SK-N-DZ (cell line): ENCODE measurements at places on chromosomes 6 and 20.

- DNase-seq, result no peak
Measured at GRCh38 chr6:138856654-138857053, 60.8 kb downstream of the ECT2L start.

GRCh38 chr6:167134448-167135328 lies 11.8 kb downstream of the CCR6 start:
- DNase-seq, result no peak

GRCh38 chr6:11814819-11815218 lies 36.2 kb upstream of the ADTRP start:
- DNase-seq, result no peak

- DNase-seq, result peak; percentile 57
Measured at GRCh38 chr6:160766989-160767646, 65.1 kb downstream of the PLG start.

DNA sequence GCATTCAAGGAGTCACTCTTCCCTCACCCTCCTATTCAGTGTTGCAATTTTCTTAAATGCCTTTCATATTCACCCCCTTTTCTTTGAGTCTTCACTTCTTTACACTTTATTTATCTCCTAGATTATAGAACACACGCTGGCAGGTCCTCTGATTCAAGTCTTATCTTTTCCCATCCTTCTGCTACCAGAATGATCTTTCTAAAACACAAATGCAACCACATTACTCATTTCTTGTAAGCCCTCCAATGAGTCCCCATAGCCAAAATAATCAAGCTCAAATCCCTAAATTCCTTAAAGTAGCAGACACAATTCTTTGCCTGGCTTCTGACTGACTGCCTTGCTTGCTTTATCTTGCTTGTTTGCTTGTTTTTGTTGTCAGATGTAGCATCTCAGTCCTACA lies 920.0 kb downstream of the TFAP2A start:
- DNase-seq, result no peak

DNA sequence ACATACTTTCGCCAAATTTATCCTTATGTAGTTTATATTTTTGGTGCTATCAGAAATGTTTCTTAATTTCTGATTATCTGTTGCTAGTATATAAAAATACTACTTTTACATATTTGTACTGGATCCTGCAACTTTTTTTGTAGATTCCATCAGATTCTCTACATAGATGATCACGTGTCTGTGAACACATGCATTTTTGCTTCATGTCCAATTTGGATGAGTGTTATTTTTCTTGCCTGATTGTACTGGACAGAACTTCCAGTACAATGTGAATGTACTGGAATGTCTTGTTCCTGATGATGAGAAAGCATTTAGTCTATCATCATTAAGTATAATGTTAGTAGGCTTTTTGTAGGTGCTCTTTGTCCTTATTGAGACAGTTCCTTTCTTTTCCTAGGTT lies 25.0 kb upstream of the SSR1 start:
- no peak for DNase-seq

DNA sequence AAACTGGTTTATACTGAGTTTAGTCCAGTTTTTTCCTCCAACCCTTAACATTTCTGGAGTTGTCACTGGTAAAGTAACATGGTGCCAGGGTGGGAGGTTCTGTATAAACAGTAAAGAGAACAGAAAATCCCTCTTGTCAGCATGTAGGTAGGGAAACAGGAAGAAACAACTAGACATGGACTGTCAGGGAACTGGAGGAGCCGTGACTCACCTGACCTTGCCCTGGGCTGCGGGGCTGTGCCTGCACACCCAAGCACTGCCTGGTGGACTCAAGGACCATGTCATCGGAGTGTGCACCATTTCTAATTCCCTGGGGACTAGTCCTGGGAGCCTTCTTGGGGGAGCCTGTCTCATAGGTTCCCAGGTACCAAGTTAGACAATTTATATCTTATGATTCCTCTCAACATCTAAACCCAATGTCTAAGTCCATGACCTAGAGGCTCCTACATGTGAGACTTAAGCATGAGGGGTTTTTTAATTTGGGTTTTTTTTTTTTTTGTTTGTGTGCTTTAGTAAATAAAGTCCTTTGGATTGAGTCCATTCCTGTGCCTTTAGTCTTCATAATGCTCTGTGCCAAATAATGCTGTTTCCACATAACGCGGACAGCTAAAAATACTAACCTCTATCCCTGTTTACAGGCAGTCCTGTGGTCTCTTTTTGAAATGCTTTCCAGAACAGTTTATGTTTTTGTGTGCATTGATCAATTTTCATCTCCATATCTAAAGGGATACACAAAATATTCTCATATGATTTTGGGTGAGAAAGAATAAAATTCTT lies 136.9 kb upstream of the SUPT3H start:
- no peak for DNase-seq

DNA sequence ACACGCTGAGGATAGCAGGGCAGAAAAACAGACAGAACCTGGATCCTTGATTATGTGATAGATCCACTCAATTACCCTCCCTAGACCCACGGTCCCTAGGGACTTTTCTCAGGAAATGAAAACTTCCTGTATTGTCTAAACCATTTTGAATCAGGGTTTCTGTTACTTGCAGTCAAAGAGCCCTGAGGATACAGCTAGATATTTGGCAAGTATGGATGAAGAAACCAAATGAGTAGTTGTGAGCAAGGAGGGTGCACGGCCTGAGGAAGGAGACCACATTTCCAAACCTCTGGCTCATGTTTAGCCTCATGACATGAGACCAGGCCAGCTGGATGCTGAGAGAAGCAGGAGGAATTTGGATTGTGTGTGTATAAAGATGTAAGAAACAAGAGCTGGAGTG lies 91.6 kb downstream of the MRPL14 start:
- DNase-seq, result no peak

- DNase-seq, result peak; percentile 67
Measured at GRCh38 chr6:44226368-44227147, 3.2 kb downstream of the SLC29A1 start.

- DNase-seq, result no peak
Measured at GRCh38 chr20:3911956-3912355, 22.8 kb downstream of the PANK2 start.

- no peak for DNase-seq
Measured at GRCh38 chr6:83097204-83097603, 29.7 kb downstream of the DOP1A start.

GRCh38 chr6:156886409-156886808 lies 109.2 kb downstream of the ARID1B start:
- DNase-seq, result no peak

DNA sequence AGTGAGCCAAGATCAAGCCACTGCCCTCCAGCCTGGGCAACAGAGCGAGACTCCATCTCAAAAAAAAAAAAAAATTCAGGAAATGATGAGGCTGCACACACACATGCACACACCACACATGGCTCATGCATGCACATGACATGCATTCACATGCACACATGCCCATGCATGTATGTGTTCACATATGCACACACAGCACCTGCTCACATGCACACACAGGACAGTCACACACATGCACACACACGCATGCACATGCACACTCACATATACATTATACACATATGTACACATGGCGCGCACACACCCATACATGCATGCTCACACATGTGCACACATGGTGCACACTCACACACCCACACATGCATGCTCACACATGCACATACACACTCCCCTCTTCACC lies 22.5 kb downstream of the RIPOR3 start:
- no peak for DNase-seq

- peak; percentile 51 for DNase-seq
Measured at GRCh38 chr6:90397047-90397446, 100.4 kb upstream of the BACH2 start.

DNA sequence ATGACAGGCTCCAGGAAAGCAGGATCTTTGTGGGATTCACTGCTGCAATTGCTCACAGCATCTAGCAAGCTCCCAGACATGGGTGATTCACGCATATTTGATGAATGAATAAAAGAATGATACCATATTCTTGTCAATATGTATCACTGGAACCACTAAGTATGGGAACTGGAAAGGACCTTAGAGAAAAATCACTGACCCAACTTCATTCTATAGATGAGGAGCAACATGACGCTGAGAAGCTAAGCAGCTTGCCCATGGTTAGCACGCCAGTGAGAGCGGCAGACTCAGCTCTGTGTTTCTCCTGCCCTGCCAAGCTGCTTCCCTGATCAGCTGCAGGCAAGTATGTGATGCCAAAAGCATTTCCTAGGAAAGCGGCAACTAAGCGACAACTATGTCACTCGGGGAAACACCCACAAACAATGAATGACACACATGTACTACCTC lies 66.8 kb downstream of the PPP1R3G start:
- no peak for DNase-seq

DNA sequence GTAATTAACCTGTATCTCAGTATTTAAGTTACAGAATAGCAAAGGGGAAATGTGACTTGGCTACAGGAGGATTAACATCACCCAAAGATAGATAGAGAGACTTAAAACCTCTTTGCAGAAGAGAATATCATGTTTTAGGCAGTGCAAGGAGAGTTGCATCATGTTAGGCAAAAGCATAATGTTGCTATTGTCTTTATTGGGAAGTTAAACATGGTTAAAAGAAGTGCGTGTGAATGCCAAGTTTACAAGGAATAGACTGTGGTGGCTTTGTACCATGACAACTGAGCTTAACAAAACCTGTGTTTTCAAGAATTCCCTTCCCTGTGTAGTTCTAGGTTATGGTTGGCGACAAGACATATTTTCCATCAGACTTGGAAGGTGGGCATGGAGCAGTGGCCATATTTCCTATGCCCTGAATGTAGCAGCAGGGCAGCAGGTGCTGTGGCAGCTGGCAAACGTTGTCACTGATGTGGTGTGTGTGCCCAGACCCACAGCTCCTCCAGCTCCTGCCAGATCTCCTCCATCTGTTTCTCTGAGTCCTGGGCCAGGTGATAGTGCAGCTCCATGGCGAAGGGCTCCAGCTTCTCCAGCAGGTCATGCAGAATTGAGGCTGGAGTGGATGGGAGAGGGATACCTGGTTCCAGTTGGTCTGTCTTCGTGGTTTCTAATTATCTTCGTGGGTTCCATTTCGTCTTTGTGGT lies 163.3 kb downstream of the QRSL1 start:
- DNase-seq, result no peak

DNA sequence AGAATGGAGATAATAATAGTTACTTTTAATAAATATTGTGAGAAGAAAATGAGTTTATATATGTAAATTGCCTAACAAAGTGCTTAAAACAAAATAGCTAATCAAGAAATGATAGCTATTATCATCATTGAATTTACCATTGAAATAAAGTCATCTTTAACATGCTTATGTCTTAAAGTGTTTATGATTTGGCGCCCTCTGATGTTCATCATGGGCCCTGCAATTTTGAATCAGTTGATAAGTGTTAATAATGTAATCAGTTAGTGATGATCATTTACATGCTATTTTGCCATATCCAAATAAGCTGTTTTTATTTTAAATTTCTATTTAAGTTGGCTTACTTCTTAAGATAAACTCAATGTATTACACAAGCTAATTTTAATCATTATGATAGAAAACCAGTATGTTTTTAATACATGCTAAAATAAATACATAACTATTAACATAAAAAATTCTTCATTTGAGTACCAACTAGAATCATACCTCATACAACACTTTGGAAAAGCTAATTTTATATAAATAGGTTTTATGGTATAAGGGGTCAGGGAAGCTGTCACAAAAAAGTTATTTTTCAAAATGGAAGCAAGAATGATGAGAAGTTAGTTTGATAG lies 39.2 kb upstream of the TPD52L1 start:
- peak; percentile 31 for DNase-seq

- DNase-seq, result no peak
Measured at GRCh38 chr6:3855866-3856265, 6.7 kb downstream of the FAM50B start.

- no peak for DNase-seq
Measured at GRCh38 chr6:110185879-110186278, 5.7 kb downstream of the CDC40 start.

- DNase-seq, result no peak
Measured at GRCh38 chr20:58436868-58437645, 48.0 kb downstream of the VAPB start.

DNA sequence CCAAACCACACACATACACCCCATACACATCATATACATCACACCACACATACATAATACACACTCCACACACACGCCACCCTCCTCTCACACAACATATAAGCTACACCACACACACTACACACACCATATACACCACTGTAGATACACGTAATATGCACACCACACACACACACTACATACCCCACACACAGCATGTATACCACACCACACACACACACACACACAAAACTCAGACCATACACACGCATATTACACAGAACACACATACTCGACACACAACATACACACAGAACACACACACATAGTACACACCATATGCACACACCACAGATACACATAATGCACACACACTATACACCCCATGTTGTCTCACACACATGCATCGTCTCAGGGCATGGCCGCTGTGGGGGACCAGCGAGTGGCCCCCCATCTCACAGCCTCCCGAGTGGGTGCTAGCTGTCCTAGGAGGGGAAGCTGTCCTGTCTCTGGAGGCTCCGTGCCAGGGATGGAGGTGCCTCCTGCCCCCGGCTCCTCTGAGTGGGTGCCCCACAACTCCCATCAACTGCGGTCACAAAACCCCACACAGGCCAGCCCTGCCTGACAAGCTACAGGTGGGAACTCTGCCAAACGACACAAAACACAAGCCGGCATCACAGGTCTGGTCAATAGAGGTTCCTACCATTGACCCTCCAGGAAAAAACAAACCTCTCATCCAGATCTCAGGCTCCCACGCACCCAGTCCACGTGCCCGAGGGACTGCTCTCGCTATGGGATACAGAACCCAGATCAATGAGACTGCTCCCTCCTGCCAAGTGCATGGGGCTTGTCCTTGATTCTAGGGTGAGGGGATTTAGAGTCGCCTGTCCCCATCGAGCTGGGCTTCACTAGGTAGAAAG lies 49.1 kb downstream of the DACT2 start:
- DNase-seq, result no peak

DNA sequence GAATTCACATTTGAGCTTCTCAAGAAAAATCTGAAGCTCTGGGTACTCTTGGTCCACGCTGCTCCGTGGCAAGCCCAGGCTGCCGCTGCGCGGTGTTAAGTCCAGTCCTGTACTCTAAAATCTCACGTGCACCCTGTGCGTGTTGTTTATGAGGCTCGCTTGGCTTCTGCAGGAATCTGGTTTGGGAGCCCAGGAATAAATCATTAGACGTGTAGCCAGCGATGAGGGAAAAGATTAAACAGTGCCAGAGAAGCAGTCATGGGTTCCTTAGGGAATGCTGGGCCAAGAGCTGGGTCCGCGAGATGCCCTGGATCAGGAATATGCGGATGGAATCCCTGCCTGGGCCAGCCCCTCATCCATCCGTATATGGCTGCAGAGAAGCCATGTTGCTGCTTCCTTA lies 87.3 kb downstream of the KCNB1 start:
- peak; percentile 62 for DNase-seq

DNA sequence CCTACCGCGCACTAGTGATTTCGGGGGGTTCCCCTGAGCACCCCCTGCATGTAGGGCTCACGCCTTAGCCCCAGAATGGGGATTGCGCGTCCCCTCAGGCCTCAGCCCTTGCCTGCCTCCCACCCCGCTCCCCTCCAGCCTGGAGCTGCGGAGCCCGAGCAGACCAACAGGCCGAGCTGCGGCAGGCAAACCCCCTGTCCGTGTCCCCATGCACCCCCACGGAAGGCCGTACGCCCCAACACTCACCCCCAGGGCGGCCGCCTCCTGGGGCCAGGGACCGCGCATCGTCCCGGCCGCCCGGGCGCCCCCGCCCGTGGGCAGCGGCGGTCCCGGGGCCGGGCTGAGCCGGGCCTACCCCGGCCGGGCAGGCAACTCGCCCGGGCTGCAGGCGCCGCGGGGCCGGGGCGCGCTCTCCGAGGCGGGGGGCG lies 1.2 kb upstream of the KCNB1 start:
- DNase-seq, result no peak
